Sigmoid colon (tissue), 7 donors: ENCODE measurements at places on chromosomes 5 and 9. TPM values are rescaled to one million over a fixed set of nuclear protein-coding genes. Genes with fewer than 3 reads are reported as not detected.

PCDHGB5 gene
- 16.6 TPM for total RNA-seq

GRCh38 chr9:93084471-93084881 lies 11.5 kb upstream of the CARD19 start:
- no peak overlapping the region for H3K4me3 ChIP-seq
- H3K36me3 ChIP-seq = no peaks in the 10 kb centered on the region
- no peaks in the 10 kb centered on the region for H3K4me1 ChIP-seq
- peak; percentile 50 for DNase-seq
- no peak overlapping the region for H3K27ac ChIP-seq
- no peaks in the 10 kb centered on the region for H3K27me3 ChIP-seq

GRCh38 chr5:177355868-177356168 lies 1.9 kb upstream of the RGS14 start:
- no peaks in the 10 kb centered on the region for H3K36me3 ChIP-seq
- H3K4me3 ChIP-seq = no peak overlapping the region
- DNase-seq = no peak
- H3K4me1 ChIP-seq = peaks cover 2% of the 10 kb centered on the region
- peaks cover 12% of the 10 kb centered on the region for H3K27me3 ChIP-seq

- H3K4me3 ChIP-seq = peak overlapping the region; percentile 20
- no peaks in the 10 kb centered on the region for H3K36me3 ChIP-seq
- H3K27ac ChIP-seq = no peak overlapping the region
- no peaks in the 10 kb centered on the region for H3K27me3 ChIP-seq
- H3K4me1 ChIP-seq = peaks cover 10% of the 10 kb centered on the region
Observed at GRCh38 chr5:74673011-74673790, 11.8 kb upstream of the HEXB start.

CBY3 gene
- total RNA-seq = not detected

DNA sequence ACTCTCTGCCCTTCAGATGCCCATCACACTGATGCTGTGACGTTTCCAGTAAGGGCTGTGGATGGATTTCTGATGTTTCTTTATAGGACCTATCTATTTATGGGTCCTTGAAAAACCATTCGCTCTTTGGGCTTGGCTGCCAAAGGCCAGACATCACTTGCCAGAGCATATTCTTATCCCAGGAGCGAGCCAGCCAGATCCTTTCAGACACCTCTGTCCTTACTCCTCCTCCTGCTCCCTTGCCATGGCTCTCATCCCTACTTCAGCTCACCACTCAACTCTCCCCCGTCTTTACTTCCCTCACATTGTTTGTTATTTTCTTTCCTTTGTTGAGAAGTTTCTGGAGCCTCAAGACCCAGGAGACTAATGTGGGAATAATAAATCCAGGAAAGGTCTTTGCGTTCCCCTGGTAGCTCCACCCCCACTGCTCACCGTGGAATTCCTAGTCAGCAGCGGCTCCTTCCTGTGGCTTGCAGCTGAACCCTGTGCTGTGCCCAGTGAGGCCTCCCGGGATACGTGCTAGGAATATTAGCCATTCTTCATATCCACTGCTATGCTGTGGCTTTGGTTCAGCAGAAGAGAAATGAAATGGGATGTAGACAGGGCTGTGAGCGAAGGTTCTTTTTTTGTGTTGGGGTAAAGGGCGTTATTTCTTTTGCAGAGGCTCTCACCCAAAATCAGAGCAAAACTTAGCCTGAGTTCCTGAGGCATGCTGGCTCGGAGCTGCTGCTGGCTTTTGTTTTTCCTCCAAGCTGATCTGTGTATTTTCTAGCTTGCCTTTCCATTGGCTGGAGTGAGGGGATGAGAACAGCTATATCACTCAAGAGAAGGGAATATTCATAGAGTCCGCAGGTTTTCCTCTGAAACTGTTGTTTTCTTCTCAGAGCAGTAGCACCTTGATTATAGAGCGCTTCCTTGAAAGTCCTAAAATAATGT lies 171.1 kb downstream of the SAXO1 start:
- peak overlapping the region; percentile 43 for H3K27ac ChIP-seq
- H3K4me3 ChIP-seq = no peak overlapping the region
- peak; percentile 79 for DNase-seq
- no peaks in the 10 kb centered on the region for H3K4me1 ChIP-seq
- H3K27me3 ChIP-seq = no peaks in the 10 kb centered on the region
- H3K36me3 ChIP-seq = no peaks in the 10 kb centered on the region

DNA sequence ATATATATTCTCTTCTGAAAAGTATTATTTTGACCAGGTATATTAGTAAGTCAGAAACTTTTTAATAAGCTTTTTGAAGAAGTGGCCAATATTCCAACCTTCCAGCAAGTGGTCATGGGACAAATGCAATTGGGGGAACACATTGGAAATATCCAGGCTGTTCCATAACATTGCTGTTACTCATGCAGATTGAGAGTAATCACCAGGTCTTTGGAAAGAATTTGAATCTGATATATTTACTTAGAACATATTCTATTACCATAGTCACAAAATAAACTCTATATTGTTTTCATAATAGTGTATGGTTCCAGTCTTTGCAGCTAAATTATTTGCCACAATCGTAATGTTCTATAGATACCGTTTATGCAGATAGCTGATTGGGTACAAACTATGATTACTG lies 102.8 kb downstream of the TAF11L14 start:
- no peak overlapping the region for H3K4me3 ChIP-seq
- H3K27me3 ChIP-seq = no peaks in the 10 kb centered on the region
- no peak for DNase-seq
- no peaks in the 10 kb centered on the region for H3K4me1 ChIP-seq
- H3K27ac ChIP-seq = no peak overlapping the region

GFRA3 gene
- total RNA-seq = 1.8 TPM

DNA sequence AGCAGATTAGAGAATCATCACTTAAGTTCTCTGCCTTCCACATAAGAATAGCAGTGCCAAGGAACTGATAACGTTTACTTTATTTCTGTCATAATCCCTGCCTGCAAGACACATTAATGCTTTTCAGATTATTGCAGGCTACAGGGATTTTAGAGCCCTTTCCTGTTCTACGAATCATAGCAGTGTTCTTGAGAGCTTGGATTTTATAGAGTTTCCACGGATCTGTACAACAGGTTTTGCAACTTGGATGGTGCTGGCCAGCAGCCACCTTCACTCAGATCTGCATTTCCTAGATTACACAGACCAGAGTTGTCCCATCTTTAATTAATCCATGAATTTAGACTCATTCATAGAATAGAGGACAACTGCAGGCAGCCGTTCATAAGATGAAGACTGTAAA lies 38.1 kb downstream of the SLC12A2 start:
- H3K36me3 ChIP-seq = no peaks in the 10 kb centered on the region
- no peaks in the 10 kb centered on the region for H3K27me3 ChIP-seq
- no peak overlapping the region for H3K27ac ChIP-seq
- no peaks in the 10 kb centered on the region for H3K4me1 ChIP-seq
- no peak for DNase-seq

FAM163B gene
- total RNA-seq = 1.5 TPM

- no peaks in the 10 kb centered on the region for H3K36me3 ChIP-seq
- no peaks in the 10 kb centered on the region for H3K27me3 ChIP-seq
- peak overlapping the region; percentile 27 for H3K27ac ChIP-seq
- DNase-seq = peak; percentile 67
Observed at GRCh38 chr5:149228618-149229297, 42.9 kb upstream of the AFAP1L1 start.

- no peak overlapping the region for H3K4me3 ChIP-seq
- H3K27me3 ChIP-seq = no peaks in the 10 kb centered on the region
- H3K4me1 ChIP-seq = no peaks in the 10 kb centered on the region
- no peak for DNase-seq
- no peak overlapping the region for H3K27ac ChIP-seq
Observed at GRCh38 chr5:151624476-151624875, 33.3 kb upstream of the FAT2 start.

DNA sequence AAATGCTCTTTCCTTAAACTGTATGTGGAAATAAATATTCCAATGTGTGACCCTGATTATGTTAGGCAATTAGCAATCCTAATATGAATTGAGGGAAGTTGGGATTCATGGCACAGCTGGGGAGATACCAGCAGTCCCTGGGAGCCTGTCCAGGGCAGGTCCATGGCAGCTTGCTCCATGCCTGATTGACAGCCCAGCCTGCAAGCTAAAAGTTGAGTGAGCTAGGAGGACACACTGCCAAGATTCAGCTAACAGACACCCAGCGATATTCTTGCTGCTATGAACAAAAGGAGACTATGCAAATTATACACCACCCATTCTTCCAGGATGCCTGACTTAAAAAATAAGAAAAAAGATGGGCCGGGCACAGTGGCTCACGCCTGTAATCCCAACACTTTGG lies 6.2 kb downstream of the TGFBI start:
- no peaks in the 10 kb centered on the region for H3K27me3 ChIP-seq
- peaks cover 5% of the 10 kb centered on the region for H3K36me3 ChIP-seq
- peak overlapping the region; percentile 31 for H3K27ac ChIP-seq
- H3K4me3 ChIP-seq = no peak overlapping the region
- H3K4me1 ChIP-seq = peaks cover 82% of the 10 kb centered on the region

GRCh38 chr5:54259981-54260380 lies 50.4 kb downstream of the ARL15 start:
- H3K36me3 ChIP-seq = no peaks in the 10 kb centered on the region
- no peak overlapping the region for H3K27ac ChIP-seq
- no peaks in the 10 kb centered on the region for H3K4me1 ChIP-seq
- DNase-seq = no peak

GRCh38 chr5:5100635-5101034 lies 39.5 kb upstream of the ADAMTS16 start:
- H3K27me3 ChIP-seq = no peaks in the 10 kb centered on the region
- no peaks in the 10 kb centered on the region for H3K36me3 ChIP-seq
- H3K4me3 ChIP-seq = no peak overlapping the region
- no peak overlapping the region for H3K27ac ChIP-seq

OR1N2 gene
- total RNA-seq = not detected

- H3K4me1 ChIP-seq = no peaks in the 10 kb centered on the region
- no peak overlapping the region for H3K4me3 ChIP-seq
- H3K27me3 ChIP-seq = no peaks in the 10 kb centered on the region
- H3K36me3 ChIP-seq = no peaks in the 10 kb centered on the region
- no peak overlapping the region for H3K27ac ChIP-seq
Observed at GRCh38 chr5:56755036-56755555, 60.3 kb upstream of the MAP3K1 start.

DNA sequence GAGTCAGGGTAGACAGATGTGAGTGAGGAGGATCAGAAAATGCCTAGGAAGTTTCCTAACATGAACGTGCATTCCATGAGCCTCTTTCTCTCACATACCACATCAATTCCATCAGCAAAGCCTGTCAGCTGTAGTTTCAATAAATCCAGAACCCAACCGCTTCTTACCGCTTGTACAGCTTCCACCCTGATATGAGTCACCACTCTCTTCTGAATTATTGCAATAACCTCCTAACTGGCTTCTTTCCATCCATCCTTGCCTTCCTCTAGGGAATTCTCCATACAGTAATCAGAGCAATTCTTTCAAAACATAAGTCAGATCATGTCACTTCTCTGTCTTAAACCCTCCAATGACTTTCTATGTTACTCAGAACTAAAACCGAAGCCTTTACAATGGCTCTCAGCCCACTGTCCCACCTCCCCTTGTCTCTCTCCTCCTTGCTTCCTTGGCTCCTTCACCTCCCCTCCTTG lies 8.1 kb upstream of the RAD23B start:
- no peak for DNase-seq
- peaks cover 21% of the 10 kb centered on the region for H3K4me1 ChIP-seq
- no peak overlapping the region for H3K27ac ChIP-seq
- no peaks in the 10 kb centered on the region for H3K27me3 ChIP-seq

DNA sequence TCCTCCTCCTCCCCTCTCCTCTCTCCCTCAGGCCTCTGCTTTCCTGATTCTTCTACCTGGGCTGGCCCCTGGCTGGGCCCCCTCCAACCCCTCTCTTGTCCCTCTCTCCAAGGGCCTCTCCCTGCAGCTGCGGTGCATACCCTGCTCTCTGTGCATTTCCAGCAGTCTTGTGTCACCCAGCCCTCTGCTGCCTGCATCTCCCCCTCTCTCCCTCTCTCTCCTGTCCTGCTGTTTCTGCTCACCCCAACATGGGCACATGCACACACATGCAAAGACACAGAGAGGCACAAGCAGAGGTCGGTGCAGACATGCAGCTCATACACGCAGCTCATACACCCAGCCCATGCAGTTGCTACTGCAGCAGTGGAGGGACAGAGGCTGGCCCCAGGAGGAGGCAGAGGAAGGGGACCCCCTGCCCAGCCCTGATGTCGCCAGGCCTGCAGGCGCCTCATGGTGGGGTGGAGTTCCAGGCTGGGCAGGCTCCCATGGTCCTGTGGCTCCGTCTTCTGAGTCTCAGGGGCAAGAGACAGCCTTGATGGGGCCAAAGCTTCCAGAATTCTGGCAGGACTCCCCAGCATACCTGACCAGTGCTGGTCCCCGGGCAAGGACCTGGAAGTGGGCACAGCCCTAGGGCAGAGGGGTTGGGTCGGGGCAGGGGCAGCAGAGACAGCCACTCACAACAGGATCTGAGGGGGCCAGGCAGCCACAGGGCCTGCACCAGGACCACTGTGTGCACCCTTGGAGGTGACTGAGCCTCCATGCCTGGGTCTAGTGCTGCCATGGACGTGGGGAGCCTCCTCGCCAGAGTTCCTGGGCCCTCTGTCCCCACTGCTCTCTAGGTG lies 216.9 kb downstream of the C9orf50 start:
- peaks cover 55% of the 10 kb centered on the region for H3K4me1 ChIP-seq

DNA sequence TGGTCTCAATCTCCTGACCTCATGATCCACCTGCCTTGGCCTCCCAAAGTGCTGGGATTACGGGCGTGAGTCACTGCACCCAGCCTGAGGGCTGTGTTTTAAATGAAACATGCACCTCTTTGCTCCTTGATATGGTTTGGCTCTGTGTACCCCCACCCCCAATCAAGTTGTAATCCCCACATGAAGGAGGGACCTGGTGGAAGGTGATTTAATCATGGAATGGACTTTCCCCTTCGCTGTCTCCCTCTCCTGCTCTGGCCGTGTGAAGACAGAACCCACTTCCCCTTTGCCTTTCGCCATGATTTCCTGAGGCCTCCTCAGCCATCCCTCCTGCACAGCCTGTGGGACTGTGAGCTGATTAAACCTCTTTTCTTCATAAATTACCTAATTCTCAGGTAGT lies 12.5 kb upstream of the NOTCH1 start:
- H3K4me3 ChIP-seq = no peak overlapping the region
- no peaks in the 10 kb centered on the region for H3K36me3 ChIP-seq
- no peak overlapping the region for H3K27ac ChIP-seq
- DNase-seq = no peak
- no peaks in the 10 kb centered on the region for H3K27me3 ChIP-seq

PCDHB16 gene
- 4.6 TPM for total RNA-seq
